Esophagus squamous epithelium (tissue), 5 donors: ENCODE measurements at places on chromosomes 11 and 22.

- peaks cover 74% of the 10 kb centered on the region for H3K4me1 ChIP-seq
- peak overlapping the region; percentile 84 for H3K27ac ChIP-seq
- no peaks in the 10 kb centered on the region for H3K27me3 ChIP-seq
Observed at GRCh38 chr22:23226497-23226850, 46.2 kb downstream of the BCR start.

GRCh38 chr11:7251836-7252682 lies at the start of gene SYT9:
SYT9 (plus strand) TSS chr11:7251904; CDS start chr11:7252187, 283 bp downstream.
- H3K27ac ChIP-seq: no peak within 1 kb of the TSS
- H3K36me3 ChIP-seq: no peaks in the 10 kb centered on the region
- peaks cover 11% of the 10 kb centered on the region for H3K27me3 ChIP-seq
- DNase-seq: no peak

DNA sequence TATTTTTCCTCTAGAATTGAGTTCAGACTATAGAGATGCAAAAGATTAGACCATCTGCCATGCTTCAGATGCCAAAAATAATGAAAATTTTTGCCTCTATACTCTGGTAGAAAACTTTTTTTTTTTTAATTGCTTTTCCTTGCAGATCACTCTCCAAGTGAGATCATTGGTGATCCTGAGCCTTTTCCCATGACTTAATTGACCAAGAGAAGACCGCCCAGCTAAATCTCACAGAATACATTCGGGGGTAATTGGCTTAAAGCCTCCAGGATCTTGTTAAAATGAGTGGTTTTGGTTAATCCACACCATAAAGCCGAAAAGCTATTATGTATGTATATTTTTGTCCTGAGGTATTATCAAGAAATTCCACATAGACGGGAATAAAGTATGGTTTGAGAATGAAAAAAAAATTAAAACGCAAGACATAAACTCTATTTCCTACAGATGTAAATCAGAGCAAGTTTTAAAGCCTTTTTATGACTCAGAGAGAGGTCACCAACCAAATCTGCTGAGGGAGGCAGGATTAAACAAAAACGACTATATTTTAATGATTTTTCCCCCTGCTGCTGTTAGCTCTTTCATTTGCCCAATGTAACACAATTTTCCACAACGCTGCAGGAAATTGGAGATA lies 64.0 kb downstream of the PARVA start:
- H3K4me3 ChIP-seq: no peak overlapping the region
- H3K4me1 ChIP-seq: no peaks in the 10 kb centered on the region
- no peak for DNase-seq
- H3K27ac ChIP-seq: no peak overlapping the region

DNA sequence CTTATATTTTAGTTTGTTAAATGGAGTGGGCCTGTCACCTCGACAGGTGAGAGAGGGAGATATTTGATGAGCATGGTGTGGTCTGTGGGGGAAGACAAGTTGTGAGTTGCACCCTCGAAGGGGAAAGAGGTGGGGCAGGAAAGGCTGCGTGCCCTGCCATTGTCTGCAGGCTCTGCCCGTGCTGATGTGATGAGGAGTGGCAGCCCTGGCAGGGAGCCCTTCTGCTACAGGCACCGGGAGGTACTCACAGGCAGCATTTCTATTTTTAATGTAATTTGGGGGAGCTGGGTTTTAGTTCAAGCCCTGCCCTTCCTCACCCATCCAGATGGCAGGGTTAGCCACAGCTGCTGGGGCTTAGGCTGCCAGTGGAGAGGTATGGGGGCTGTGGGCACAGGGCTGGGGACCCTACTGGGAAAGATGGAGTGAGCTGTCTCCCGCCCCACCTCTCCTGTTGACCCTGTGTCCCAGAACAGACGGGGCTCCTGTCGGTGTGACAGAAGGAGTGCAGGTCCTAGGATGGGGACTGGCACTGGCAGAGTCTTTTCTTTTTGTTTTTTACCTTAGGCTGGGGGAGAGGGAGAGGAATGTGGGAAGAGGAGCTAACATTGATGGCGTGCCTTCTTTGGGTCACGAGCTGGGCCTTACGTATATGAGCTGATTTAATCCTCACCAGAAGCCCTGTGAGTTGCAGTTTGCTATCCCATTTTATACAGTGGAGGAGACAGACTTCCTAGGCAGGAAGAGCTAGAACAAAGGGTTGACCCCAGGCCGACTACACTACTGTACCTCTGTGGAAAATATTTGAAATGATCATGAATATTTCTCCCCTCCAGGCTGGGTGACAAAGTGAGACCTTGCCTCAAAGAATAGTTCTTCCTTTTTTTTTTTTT lies 51.6 kb downstream of the CEP164 start:
- no peak for DNase-seq
- peaks cover 5% of the 10 kb centered on the region for H3K36me3 ChIP-seq
- no peaks in the 10 kb centered on the region for H3K4me1 ChIP-seq
- no peak overlapping the region for H3K4me3 ChIP-seq

DNA sequence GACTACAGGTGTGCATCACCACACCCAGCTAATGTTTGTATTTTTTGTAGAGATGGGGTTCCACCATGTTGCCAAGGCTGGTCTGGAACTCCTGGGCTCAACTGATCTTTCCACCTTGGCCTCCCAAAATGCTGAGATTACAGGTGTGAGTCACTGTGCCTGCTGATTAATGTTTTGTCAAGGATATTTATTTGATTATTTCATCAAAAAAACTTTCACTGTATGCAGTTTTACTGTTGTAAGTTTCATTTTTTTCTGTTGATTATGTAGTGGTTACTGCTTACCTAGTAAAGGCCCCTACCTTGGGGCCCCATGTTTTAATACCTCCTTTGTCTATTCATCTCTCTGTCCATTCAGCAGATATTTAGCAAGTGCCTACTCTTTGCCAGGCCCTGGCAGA lies 16.7 kb upstream of the FAM168A start:
- no peak overlapping the region for H3K4me3 ChIP-seq
- H3K27me3 ChIP-seq: no peaks in the 10 kb centered on the region

DNA sequence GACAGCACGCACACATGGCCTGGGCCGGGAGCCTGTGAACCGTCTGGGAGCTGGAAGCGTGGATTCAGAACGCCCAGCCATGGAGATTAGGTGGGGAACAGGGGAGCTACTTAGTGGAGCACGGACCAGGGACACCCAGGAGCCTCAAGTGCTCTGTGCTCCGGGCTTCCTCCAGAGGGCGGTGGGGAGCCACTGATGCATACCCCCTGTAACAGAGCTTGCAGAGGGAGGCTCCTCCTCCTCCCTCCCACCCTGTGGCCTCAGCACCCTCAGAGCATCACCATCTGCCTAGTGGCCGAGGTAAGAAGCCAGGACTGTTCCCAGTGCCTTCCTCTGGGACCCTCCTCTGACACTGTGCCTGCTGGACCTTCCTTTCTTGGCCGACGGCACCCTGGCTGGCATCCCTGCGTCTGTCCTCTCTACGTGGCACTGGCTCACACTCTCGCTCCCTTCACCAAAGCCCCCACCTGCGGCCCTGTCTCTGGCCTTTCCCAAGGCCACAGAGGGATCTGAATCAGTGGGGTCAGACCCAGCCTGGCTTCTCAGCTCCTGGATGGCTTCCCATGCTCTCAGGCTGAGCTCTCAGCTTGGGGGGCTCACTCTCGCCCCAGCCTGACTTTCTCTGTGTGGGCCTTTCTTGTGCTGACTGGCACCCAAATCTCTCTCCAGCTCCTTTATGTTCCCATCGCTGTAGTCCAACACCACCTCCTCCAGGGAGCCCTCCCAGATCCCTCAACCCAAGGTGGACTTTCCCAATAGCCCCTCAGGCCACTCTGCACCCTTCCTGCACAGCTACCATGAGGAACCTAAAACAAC lies 780.9 kb downstream of the BRD1 start:
- no peaks in the 10 kb centered on the region for H3K4me1 ChIP-seq
- H3K27ac ChIP-seq: no peak overlapping the region
- no peaks in the 10 kb centered on the region for H3K36me3 ChIP-seq
- no peak for DNase-seq
- no peaks in the 10 kb centered on the region for H3K27me3 ChIP-seq

GRCh38 chr22:20212754-20213699 lies 55.1 kb downstream of the RTN4R start:
- H3K27me3 ChIP-seq: no peaks in the 10 kb centered on the region
- no peak for DNase-seq
- H3K36me3 ChIP-seq: no peaks in the 10 kb centered on the region
- no peak overlapping the region for H3K27ac ChIP-seq
- H3K4me3 ChIP-seq: no peak overlapping the region

DNA sequence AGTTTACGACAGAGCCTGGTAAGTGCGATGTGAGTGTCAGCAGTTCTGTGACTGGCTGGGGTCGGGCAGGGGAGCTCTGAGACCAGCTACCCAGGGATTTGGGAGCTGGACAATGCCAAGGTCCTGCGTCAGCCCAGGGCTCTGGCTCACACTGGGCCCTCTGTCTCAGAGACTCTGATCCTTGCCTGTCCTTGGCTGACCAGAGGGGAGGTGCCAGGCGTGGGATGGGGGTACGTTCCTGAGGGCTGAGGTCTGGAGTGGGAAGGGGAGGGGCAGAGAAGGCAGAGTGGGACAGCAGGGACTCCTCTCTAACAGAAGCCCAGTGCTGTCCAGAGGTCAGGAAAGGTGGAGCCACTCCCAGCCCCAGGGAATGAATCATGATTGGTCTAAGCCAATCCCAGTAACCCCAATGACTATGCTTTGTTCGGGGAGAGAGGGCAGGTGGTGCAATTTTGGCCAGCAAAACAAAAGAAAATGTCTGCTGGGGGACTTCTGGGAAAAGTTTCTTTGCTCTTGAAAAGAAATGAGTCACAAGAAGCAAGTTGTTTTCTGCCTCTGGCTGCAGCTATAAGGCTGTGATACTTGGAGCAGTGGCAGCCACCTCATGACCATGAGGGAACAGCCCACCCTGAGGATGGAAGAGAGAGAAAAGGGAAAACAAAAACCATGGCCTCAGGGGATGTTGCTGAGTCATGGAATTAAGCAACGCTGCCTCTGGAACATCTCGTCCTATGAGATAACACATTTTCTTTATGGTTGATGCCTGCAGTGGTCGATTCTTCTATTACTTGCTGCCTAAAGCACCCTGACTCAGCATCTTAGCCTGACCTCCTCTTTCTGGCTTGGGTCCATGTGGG lies 108.3 kb downstream of the CHST1 start:
- no peaks in the 10 kb centered on the region for H3K36me3 ChIP-seq
- H3K27ac ChIP-seq: no peak overlapping the region
- DNase-seq: no peak
- H3K4me3 ChIP-seq: no peak overlapping the region
- no peaks in the 10 kb centered on the region for H3K4me1 ChIP-seq
- no peaks in the 10 kb centered on the region for H3K27me3 ChIP-seq

DNA sequence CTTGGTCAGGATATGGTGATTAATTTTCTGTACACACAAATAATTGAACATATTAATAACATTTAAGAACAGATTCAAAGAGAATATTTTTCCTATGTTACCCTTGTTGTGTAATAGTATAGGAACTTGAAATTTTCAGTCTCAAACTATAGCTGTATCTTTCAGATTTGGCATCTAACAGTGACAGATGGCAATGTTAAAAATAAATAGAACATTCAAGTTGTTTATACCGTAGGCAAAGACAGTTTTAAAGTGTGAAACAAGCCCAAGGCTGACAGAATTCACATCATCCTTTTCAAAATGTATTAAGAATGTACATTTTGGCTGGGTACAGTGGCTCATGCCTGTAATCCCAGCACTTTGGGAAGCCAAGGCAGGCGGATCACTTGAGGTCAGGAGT lies 92.6 kb upstream of the TP53AIP1 start:
- H3K36me3 ChIP-seq: no peaks in the 10 kb centered on the region
- H3K27ac ChIP-seq: no peak overlapping the region
- no peak for DNase-seq
- no peaks in the 10 kb centered on the region for H3K27me3 ChIP-seq
- H3K4me1 ChIP-seq: no peaks in the 10 kb centered on the region

DNA sequence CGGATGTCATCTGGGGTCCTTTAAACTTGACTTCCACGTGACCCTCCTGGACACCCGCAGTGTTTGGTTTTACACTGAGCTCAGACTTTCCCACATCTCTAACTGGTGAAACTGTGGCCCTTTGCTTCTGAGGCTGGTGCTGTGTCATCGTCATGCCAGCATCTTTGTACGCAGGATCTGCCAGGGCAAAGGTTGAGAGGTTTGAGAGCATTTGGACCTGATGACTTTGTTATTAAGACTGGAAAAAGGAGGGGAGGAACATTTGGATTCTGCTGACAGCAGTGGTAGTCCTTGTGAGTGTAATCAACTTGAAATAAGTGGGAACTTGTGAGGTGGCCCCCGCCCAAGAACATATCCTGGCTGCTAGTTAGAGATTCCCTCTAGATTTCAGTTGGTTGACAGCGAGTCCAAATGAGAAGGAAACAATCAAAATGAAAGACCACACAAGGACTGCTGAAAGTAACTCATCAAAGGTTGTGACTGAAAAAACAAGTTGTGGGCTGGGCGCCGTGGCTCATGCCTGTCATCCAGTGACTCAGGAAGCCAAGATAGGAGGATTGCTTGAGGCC lies 102.5 kb downstream of the KIAA1671 start:
- H3K36me3 ChIP-seq: peaks cover 57% of the 10 kb centered on the region
- H3K27ac ChIP-seq: no peak overlapping the region
- no peaks in the 10 kb centered on the region for H3K4me1 ChIP-seq

GRCh38 chr11:11329062-11329806 lies 23.8 kb downstream of the CSNK2A3 start:
- H3K27me3 ChIP-seq: no peaks in the 10 kb centered on the region
- H3K4me3 ChIP-seq: no peak overlapping the region
- no peaks in the 10 kb centered on the region for H3K4me1 ChIP-seq

- H3K4me1 ChIP-seq: no peaks in the 10 kb centered on the region
- no peak overlapping the region for H3K27ac ChIP-seq
- H3K36me3 ChIP-seq: no peaks in the 10 kb centered on the region
- no peak overlapping the region for H3K4me3 ChIP-seq
- no peaks in the 10 kb centered on the region for H3K27me3 ChIP-seq
Observed at GRCh38 chr11:44456544-44457300, 108.7 kb upstream of the CD82 start.

GRCh38 chr22:50630376-50630775 lies 2.4 kb upstream of the ARSA start:
- no peaks in the 10 kb centered on the region for H3K27me3 ChIP-seq
- H3K27ac ChIP-seq: no peak overlapping the region
- peaks cover 21% of the 10 kb centered on the region for H3K4me1 ChIP-seq
- no peak overlapping the region for H3K4me3 ChIP-seq
- no peaks in the 10 kb centered on the region for H3K36me3 ChIP-seq
- DNase-seq: no peak

- H3K36me3 ChIP-seq: peaks cover 19% of the 10 kb centered on the region
- peak overlapping the region; percentile 62 for H3K27ac ChIP-seq
- H3K27me3 ChIP-seq: no peaks in the 10 kb centered on the region
Observed at GRCh38 chr22:41305646-41306045, 4.3 kb downstream of the ZC3H7B start.

DNA sequence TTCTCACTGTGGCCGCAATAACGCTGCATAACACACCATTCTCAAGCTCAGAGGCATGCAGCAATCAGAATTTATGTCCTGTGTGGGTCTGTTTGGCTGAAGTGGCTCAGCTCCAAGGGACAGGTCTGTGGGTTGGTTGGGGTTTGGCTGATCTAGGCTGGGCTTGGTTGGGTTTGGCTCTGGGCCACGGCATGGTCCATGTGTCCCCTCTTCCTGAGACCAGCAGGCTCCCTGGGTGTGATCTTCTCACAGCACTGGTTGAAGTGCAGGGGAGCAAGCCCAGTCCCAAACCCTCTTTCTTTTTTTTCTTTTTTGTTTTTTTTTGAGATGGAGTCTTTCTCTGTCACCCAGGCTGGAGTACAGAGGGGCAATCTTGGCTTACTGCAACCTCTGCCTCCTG lies 25.0 kb downstream of the SMIM38 start:
- H3K36me3 ChIP-seq: no peaks in the 10 kb centered on the region
- H3K4me3 ChIP-seq: no peak overlapping the region
- DNase-seq: no peak
- no peaks in the 10 kb centered on the region for H3K27me3 ChIP-seq
- no peak overlapping the region for H3K27ac ChIP-seq
- H3K4me1 ChIP-seq: no peaks in the 10 kb centered on the region
